GM04503 (cell line): ENCODE measurements at places on chromosomes 1 and 21.
A peak's percentile ranks its signal among the peaks of the same experiment; 100 is the strongest.

GRCh38 chr1:154848983-154849382 is 21.1 kb downstream of the KCNN3 start:
- DNase-seq = no peak

DNA sequence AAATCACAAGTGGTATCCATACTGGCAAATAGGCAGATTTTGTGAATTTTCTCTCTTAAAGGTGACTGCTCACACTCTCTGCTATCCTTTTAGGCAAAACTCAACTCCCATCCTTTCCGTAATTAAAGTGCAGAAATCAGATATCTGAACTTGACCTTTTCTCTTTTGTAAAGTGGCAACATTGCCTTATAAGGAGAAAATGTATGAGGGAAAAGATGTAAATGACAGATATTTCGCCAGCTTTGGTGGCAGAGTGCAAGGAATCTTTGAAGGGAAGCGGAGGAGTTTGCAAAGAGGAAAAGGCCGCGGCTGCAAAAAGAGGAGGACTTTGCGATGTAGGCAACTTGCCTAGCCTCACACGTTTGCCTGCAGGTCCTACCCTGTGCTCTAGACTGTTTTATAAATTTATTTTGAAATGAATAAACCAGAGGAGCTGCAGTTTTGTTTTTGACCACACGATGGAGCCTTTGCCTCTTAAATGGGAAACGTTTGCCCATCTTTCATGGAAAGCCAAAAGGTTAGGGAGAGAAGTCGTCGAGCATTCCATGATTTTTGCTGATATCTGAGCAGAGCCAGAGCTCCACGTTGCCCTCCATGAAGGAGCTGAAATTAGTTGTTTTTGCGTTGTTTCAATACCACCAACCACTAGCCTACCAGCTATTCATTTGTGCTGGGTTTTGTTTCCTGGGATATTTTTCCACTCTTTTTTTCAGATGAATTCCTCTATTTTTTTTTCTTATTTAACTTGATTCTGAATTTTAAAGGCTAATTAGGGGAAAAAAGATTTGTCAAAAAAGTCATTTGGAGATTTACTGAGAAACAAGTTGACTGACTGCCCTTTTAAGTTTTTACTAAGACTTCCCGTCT is 242.3 kb downstream of the LMX1A start:
- DNase-seq = no peak

- no peak for DNase-seq
These were observed 13.8 kb upstream of the RGS21 start for GRCh38 chr1:192303029-192303428.

- DNase-seq = no peak
These were observed 1.1 kb upstream of the TIAM1 start for GRCh38 chr21:31345136-31345535.

DNA sequence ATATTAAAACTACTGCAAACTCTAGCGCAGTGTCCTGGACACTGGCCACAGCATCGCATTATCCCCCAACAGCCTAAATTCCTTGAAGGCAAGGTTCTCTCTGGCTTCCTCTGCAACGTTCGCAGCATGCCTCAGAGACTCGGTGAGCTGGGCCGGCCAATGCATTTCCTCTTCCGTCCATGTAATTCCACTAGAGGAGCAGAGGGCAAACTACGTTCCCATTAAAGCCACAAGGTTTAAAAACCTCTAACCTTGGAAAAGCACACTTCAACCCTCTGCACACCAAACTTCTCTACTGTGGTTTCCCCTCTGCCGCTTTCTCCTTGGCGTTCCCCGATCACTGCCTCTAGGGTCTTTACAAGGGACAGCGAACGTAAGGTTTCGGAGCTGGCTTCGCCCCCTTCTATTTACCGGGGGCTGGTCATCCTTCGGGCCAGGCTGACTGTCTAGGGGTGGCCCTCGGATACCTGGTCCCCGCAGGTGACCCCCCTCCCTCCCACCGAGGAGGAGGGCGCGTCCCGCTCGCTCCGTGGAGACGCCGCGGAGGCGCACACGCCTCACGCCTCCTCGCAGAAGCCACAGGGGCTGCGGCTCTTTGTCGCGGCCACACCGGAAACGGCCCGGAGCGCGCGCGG is 456 bp upstream of the SMYD2 start:
- no peak for DNase-seq

DNA sequence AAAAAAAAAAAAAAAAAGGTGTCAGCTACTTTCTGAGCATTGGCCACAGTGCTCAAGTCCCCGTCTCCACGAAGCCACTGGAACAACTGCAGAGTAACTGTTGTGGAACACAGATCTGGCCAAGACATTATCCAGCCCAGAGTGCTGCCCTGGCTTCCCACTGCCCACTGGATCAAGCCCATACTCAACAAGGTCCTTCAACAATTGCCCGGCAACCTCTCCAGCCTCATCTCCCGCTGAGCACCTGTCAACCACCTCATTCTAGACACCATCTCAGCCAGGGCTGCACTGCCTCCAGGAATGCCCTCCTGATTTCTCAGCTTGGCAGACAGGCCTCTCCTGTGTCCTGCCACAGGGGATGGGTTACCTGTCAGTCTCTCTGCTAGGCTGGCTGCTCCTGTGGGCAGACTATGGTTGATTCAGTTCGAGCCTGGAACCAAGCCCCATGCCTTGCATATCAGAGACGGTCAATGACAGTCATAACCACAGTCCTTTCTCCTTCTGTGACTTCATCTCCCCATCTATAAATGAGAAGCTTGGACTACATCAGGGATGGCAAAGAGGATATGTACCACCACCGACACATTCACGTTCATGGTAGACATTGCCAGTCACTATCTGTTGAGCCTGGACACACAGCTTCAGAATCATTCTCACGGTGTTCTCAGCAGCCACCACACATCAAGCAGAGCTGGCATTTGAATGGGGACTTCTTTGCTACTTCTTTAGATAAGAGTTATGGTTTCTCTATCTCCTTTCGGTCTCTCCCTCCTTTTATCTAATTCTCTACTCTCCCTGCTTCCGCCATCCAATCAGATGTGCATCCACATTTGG is 76.9 kb downstream of the MRPL37 start:
- DNase-seq = no peak

DNA sequence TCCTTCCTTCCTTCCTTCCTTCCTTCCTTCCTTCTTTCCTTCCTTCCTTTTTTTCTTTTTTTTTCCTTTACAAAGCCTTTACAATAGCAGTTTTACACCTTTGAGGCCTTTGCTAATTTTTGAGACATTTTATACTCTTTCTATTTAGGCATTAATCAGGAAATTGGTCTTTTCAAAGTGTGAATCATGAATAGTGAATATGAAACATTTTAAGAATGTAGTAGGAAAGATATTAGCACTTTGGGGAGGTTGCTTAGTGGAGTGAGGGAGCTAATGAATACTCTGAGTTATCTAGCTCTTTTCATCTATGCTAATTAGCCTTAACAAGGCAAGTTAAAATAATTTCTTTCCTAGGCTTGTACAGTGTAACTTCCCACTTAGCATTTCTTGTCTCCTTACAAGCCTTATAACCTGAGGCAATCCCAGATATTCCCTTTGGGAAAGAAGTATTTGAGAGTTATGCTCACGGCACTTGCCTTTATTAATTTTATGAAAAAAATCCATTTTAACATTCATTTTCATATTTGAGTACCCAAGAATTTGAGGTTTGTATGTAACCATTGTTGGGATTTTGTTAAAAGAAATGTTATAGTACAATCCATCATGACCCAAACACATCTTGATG is 122.6 kb downstream of the NTNG1 start:
- DNase-seq = no peak

- DNase-seq = no peak
These were observed 32.8 kb upstream of the PKP1 start for GRCh38 chr1:201250326-201251011.

GRCh38 chr1:192598589-192598988 is 23.0 kb downstream of the RGS1 start:
- no peak for DNase-seq

GRCh38 chr1:13543451-13544220 is 29.8 kb upstream of the LRRC38 start:
- DNase-seq = peak; percentile 3

- peak; percentile 91 for DNase-seq
These were observed 34.4 kb downstream of the CAPZB start for GRCh38 chr1:19450811-19451515.

- no peak for DNase-seq
These were observed 708 bp downstream of the PRDM2 start for GRCh38 chr1:13700521-13701270.
